Mucosa of descending colon (tissue), 3 donors: ENCODE measurements at places on chromosomes 7 and 10. TPM values are rescaled to one million over a fixed set of nuclear protein-coding genes. Genes with fewer than 3 reads are reported as not detected.

SPDYE2 gene
- total RNA-seq: not detected

CXCL12 gene
- total RNA-seq: 97.8 TPM

MAPK8 gene
- 53.5 TPM for total RNA-seq

STEAP2 gene
- total RNA-seq: 23.1 TPM

FKBP6 gene
- not detected for total RNA-seq

CCDC172 gene
- not detected for total RNA-seq

ACSM6 gene
- total RNA-seq: not detected

EFCAB10 gene
- total RNA-seq: not detected

DKK1 gene
- not detected for total RNA-seq

ITIH5 gene
- total RNA-seq: 46.6 TPM

GRID1 gene
- 1.9 TPM for total RNA-seq

MACC1 gene
- 4.3 TPM for total RNA-seq

FAM53B gene
- 37.2 TPM for total RNA-seq

LOXL4 gene
- 0.58 TPM for total RNA-seq

TAS2R3 gene
- total RNA-seq: 2.7 TPM

LRGUK gene
- total RNA-seq: 0.19 TPM

TBRG4 gene
- 85.6 TPM for total RNA-seq

MCM10 gene
- total RNA-seq: 1.6 TPM

GRCh38 chr7:77439572-77439971 is 23.4 kb upstream of the GSAP start:
- DNase-seq: no peak

GRCh38 chr7:148699782-148700629 is 1.3 kb downstream of the CUL1 start:
- no peak for DNase-seq

DNA sequence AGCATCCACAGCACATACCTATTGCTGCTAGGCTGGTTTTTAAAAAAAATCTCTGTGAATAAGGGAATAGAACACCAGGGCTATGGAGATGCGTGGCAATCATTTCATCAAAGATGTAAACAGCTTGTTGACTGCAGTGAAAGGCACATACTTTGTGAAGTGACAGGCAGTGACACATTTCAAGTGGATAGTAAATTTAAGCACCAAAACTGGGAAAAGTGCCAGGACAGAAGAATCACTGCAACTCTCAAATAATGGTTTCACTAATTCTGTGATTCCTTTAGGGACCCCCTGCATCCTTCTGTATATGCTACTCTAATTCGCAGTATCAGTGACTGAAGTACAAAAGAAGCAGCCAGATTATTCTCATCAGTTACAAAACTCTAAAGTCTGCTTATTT is 145.2 kb upstream of the KLF14 start:
- DNase-seq: no peak

DNA sequence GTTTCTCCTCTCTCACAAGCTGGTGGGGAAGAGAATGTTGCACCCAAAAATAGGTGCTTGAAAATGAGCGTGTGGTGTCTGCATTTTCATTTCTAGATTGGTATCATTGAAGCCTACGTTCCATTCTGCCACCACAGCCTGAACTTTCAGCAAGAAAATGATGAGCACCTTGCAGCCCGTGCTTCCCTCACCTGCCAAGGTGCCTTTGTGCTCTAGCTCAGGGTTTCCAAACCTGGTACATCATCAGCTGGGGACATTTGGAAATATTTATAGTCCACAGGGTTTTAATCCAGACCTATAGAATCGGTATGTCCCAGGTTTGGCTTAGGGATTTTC is 701.2 kb downstream of the AUTS2 start:
- no peak for DNase-seq

- no peak for DNase-seq
Measured at GRCh38 chr10:64385355-64385754, 864.2 kb downstream of the REEP3 start.

- DNase-seq: no peak
Measured at GRCh38 chr7:11486271-11486670, 345.7 kb downstream of the THSD7A start.

DNA sequence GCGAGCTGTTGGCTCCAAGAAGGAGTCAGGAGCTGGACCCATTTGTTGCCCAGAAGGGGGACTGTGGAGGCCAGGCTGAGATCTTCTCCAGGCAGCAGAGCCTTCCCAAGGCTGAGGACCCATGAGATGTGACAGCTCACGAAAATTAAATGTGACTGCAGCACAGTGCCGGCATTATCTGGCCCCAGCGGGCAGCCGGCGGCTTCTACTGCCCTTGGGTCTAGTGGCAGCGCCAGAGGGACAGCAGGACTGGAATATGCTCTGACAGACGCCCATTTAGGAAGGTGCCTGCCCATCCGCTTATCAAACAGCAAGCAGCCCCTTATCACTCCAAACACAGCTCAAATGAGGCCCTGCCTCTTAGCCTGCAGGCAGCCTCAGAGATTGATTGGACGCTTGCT is 122.9 kb upstream of the LYZL2 start:
- no peak for DNase-seq

GRCh38 chr7:103729026-103729425 is 260.4 kb downstream of the RELN start:
- DNase-seq: no peak

GRCh38 chr10:93178226-93178625 is 104.5 kb downstream of the CYP26A1 start:
- DNase-seq: no peak

DNA sequence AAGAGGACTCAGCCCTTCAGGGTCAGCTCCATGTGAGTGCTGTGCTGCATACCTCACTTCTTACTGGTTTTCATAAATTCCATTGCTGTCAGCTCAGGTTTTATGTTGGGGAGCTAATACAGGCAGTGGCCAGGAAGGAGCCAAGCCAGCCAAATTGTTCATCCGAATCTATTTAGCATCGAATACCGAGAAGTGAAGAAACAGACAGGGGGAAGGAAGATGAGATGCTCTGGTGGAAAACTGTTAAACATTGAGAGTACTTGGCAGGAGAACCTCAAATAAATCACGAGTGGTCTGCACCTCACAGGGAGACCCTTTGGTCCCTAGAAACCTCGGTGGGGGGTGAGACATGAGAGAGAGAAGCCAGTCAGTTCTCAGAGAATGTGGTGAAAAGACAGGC is 196.0 kb upstream of the TMEM72 start:
- no peak for DNase-seq

- no peak for DNase-seq
Measured at GRCh38 chr7:1981201-1981877, 251.4 kb downstream of the MAD1L1 start.

- no peak for DNase-seq
Measured at GRCh38 chr10:35420827-35421552, 84.7 kb downstream of the CCNY start.

DNA sequence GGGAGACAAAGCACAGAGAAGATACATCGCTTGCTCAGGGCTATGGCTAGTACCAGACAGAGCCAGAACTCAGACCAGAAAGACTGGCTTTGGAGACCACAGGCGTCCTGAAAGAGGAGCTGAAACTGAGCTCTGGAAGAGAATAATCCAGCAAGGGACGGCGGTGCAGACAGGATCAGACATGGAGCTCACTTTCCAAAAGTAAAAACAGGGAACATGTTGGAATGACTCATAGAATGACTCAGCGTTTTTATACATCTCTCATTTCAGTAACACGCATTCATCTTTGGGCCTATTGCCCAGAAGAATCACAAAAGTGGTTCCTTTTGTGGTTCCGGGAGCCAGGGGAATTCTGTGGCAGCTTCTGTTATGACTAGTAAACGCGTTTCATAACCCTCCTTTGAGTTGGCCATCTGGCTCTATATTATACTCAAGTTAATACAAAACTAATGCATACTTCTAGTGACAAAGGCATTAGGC is 37.2 kb downstream of the PLEKHS1 start:
- no peak for DNase-seq

GRCh38 chr7:155449008-155449868 is 8.7 kb upstream of the EN2 start:
- DNase-seq: no peak

DNA sequence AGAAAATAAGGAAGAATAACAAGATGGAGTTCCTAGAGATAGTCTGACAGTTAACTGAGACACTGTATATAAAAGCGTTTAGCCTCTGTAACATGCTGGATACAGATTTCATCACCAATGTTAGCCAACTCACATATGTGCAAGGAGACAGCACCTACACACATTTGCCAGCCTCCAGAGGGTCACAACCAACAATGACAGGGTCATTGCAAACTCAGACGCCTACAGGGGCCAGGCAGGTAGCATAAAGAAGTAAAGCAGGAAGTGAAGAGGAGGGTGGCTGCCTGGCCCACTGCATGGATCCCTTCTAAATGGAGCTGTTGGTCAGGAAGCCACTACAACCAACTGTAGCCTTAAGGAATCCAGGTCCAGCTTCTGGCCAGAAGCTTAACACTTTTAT is 50.4 kb downstream of the NRAP start:
- DNase-seq: no peak

DNA sequence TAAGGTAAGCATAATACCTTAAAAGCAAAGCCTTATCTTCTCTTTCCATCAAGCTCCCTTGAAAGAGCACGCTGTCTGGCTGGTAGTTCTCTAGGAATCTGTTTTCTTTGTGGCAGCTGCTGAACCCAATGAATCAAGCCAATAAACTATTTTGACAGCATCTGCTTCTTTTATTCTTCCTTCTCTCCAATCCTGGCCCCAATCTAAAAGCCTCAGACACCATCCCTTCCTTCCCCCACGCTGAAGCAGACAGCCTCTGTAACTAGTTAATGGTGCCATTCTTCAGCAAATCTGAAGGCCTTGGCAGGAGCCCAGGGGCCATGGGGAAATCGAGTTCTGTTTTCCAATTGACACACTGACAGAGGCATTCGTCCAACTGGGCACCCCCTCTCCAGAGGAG is 186.6 kb upstream of the LYZL1 start:
- DNase-seq: no peak

DNA sequence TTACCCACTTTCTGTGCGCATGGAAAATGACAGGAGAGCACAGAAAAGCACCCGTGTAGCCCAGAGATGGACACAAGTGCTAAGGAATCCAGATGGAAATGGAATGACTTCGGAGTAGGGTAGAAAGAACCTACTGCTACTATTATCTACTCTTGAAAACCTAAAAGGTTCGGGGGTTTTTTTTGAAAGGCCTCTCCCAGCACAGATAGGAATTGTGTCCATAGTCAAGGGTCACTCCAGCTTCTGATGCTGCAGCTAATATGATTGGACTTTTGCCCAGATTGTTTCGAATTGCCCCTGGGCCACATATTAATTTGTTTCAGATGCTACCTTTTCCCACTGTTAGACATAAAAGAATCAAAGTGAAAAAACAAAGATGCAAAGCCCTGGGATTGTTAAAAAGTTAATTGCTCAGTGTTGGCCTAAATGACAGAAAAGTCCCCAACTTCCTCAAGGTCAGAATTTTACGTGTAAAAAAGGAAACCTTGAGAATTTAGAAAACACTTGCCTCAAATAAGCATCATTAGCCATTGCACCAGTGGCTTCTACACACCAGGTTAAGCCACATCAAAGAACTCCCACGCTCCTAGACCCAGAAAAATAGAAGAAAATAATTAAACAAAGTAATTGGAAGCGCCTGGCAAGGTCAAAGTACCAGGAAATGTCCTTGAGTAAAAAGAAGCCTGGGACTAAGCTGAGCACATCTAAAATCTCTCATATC is 40.8 kb upstream of the INSIG1 start:
- DNase-seq: no peak

- DNase-seq: no peak
Measured at GRCh38 chr10:63583397-63583796, 62.2 kb downstream of the REEP3 start.

GRCh38 chr10:49263591-49263990 is 35.4 kb upstream of the C10orf71 start:
- no peak for DNase-seq

DNA sequence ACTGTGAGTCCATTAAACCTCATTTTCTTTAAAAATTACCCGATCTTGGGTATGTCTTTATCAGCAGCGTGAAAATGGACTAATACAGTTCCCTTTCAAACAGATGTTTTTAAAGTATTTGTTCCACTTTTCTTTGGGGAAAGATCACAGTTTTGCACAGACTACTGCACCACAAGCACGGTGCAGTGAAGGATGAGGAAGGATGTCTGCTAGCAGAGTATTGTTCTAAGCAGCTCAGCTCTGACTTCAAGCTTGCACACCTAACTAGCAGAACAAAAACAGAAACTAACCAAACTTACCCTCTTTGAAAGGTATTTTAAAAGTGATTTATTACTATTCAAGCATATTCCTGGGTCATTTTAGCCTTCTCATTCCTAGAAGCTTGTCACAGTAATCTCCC is 20.0 kb downstream of the THNSL1 start:
- DNase-seq: no peak

GRCh38 chr10:83012866-83013265 is 1126.4 kb upstream of the GHITM start:
- DNase-seq: no peak

GRCh38 chr10:86439544-86439943 is 72.9 kb upstream of the GRID1 start:
- no peak for DNase-seq

- DNase-seq: no peak
Measured at GRCh38 chr10:89156161-89156835, 50.8 kb downstream of the CH25H start.

GRCh38 chr10:131065673-131066305 is 245.7 kb downstream of the TCERG1L start:
- DNase-seq: no peak

GRCh38 chr7:112462236-112462635 is 12.0 kb downstream of the IFRD1 start:
- peak; percentile 54 for DNase-seq

- no peak for DNase-seq
Measured at GRCh38 chr10:78162853-78163252, 129.2 kb downstream of the RPS24 start.

- no peak for DNase-seq
Measured at GRCh38 chr10:17443707-17444387, 10.5 kb downstream of the ST8SIA6 start.

DNA sequence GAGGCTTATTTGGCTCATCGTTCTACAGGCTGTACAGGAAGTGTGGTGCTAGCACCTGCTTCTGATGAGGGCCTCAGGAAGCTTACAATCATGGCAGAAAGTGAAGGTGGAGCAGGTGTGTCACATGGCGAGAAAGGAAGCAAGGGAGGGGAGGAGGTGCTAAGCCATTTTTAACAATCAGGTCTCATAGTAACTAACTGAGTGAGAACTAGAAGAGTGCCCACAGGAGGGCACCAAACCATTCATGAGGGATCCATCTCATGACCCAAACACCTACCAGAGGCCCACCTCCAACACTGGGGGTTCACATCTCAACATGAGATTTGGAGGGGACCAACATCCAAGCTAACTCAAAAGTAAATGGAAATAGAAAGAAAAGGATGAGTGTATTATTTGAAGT is 78.1 kb downstream of the CXCL12 start:
- no peak for DNase-seq

- no peak for DNase-seq
Measured at GRCh38 chr10:104142081-104142480, 20.1 kb downstream of the SFR1 start.

GRCh38 chr10:54758791-54759190 is 42.2 kb downstream of the PCDH15 start:
- no peak for DNase-seq

DNA sequence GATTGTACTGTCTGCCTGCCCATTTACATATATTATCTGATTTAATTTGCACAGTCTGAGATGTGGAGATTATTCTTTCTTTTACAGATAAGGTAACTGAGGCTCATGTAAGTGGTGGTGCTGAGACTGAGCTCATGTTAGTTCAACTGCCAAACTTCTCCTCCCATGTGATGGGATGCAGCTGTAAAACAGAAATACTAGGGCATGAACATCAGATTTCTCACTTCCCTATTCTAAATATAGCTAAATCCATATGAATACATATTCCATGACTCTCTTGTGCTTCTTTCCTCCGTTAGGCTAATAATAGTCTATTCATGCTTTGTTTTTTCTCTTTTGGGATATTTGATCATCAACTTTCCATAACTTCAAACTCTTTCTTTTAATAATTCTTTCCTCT is 84.7 kb downstream of the PTPRZ1 start:
- no peak for DNase-seq
